Liver (tissue), 10 donors: ENCODE measurements at places on chromosomes 4 and X. TPM values are rescaled to one million over a fixed set of nuclear protein-coding genes. Genes with fewer than 3 reads are reported as not detected.

STPG2 gene
- total RNA-seq, result 0.05 TPM

DCTD gene
- 39.6 TPM for total RNA-seq

DNA sequence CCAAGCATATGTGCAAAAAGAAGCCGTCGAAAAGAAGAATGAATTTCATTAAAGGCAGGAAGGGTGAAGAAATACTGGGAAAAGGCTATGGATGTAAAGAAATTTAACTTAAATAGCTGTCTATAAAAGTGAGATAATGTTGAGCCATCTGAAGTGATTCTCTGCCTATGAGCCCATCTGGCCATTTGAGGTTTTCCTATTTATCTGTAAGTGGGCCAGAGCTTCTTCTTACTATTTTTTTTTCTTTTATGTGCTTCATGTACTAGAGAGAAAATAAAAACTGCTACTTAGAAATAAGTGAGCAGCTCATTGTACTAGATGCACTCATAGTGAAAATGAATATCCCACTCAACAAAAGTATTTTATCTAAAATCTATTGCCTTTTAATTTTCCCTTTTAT, 725.7 kb downstream of the FSTL5 start:
- no peak for DNase-seq

DNA sequence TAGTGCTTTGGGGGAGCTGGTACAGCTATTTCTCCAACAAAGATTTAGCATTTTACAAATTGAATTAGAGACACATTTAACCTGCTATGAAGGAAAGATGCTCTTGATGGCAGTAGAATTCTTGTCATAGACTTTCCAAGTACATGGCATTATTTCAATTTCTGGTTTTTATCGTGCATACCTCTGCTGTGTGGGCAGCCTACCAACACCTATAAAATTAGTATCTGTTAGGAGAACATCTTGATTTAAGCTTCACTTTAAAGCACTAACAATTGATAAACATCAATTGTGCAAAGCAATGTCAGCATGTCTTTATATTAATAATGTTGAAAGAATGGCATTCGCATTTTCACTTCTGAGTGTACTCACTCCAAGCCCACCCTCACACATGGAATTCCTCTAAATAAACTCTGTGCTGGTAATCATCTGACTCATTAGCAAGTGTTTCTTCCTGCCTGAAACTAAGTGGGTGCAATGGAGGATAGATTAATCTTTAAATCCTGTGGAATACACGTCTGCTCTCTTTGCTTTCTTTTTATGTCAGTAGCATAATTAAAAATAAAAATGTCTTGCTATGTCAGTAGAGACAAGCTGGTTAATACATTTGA, 279.8 kb upstream of the MAGEB18 start:
- no peak for DNase-seq

DNA sequence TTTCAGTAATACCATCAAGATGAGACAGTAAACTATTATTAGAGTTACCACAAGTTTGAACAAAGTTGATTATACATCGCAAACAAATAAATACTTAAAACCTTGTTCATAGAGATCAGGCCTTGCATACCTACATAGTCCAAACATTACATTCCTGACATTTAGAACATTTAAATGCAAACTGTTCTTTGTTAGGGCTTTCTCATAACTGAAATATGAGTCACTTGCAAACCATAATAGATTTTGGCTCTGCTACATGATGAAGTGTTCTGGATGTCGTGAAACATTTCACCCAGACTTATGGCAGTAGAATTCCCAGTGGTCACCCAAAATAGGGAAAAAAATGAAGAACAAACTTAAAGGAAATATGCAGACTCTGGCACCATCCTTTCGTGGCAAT, 75.0 kb downstream of the FAT4 start:
- no peak for DNase-seq

CT45A2 gene
- not detected for total RNA-seq

DNA sequence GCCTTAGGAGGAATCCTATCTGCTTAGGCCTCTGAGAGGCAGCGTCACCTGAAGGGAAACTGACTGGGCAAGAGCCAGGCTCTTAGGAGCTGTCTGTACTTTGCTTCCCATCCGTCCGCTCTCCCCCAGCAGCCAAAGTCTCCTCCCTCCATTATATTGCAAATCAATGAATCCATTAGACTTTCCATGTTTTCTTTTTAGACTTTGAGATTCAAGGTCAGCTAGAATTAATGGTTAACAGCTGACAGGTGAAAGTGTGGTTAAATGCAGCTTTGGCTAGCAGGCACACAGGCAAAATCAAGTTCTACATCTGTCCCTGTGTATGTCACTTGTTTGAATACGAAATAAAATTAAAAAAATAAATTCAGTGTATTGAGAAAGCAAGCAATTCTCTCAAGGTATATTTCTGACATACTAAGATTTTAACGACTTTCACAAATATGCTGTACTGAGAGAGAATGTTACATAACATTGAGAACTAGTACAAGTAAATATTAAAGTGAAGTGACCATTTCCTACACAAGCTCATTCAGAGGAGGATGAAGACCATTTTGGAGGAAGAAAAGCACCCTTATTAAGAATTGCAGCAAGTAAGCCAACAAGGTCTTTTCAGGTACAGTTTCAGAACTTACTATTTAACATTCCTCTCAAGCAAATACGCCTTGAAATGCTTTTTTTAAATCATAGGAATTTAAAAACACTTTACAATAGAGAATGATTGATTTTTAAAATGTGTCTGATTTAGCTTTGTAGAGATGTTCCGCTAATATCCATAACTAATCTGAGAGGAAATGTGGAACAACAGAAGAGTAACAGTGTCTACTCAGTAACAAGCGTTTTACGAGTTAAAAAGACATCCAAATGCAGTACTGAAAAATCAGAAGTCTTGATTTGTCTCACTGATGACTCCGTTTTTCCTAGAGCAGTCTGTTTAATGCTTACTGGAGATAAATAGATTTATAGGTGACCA, at the start of gene F11:
Gene F11, plus strand, starts transcription at position 507 of the 970 bp plus-strand sequence. CDS start 948 bp downstream, outside the sequence.
- DNase-seq, result no peak

SLC7A11 gene
- total RNA-seq, result 1.9 TPM

GRCh38 chr4:174702979-174703478, 126.0 kb downstream of the GLRA3 start:
- no peak for DNase-seq

CT45A6 gene
- not detected for total RNA-seq

DNA sequence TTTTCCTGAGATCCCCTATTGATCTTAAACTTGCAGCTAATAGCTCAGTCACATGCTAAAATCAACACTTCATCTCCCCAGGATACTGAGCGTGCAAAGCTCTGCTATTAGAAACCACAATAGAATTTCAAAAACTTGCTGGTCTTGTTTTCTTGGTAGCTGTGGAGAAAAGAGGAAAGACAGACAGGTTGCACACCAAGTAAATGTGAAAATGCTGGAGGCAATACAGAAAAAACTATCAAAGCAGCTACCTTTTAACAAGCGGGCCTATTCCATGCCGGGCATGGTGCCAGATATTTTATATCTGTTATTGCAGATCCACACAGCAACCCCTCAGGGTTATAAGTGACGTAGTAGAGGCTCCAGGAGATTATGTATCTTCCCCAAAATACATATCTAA, 171.9 kb downstream of the DCTD start:
- no peak for DNase-seq

DNA sequence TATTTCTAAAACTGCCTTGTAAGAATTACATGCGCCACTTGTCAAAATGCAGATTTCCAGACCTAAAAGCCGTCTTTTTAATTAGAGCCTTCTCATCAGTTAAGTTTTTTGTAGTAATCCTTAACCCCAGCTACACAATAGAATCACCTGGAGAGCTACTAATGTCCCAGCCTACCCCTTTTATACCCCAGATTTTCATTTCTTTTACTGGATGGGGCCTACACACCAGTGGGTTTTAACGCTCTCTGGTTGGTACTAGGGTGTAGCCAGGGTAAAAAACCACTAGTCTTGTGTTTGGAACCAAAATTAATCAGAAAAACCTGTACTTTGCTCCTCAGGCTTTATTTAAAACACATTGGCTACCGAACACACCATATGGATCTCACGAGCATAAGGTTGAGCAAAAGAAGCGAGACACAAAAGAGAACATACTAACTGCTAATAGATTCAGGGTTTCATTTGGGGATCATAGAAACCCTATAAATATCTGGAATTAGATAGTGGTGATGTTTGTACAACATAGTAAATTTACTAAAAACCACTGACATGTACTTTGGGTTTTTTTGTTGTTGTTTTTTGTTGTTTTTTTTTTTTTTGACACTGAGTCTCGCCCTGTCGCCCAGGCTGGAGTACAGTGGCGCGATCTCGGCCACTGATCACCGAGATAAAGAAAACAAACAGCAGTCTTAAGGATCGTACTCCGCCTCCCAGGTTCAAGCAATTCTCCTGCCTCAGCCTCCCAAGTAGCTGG, 30.6 kb downstream of the BBS12 start:
- DNase-seq, result no peak

- no peak for DNase-seq
These were observed 10.4 kb downstream of the TMSB4X start for GRCh38 chrX:12985331-12985730.

DNA sequence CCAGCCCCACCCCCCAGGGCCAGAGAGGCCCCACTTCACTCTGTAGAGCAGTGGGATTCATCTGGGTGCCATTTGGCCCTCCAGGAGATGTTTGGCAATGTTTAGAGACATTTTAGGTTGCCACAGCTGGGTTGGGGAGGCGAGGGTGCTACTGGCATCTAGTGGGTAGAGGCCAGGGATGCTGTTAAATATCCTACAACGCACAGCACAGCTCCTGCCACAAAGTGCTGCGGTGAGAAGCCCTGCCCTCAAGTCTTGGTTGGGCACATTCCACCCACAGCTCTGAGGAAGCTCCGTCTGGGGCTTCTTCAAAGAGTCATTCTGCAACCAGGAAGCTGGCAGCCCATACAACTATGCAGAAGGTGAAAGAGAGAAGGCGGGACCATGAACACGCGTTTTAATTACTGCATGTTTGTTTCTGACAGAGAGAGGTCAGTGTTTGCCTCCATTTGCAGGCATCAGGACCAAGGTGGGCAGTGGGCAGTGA, 48.1 kb upstream of the FAM9C start:
- DNase-seq, result no peak

GAGE2A gene
- total RNA-seq, result not detected

DNA sequence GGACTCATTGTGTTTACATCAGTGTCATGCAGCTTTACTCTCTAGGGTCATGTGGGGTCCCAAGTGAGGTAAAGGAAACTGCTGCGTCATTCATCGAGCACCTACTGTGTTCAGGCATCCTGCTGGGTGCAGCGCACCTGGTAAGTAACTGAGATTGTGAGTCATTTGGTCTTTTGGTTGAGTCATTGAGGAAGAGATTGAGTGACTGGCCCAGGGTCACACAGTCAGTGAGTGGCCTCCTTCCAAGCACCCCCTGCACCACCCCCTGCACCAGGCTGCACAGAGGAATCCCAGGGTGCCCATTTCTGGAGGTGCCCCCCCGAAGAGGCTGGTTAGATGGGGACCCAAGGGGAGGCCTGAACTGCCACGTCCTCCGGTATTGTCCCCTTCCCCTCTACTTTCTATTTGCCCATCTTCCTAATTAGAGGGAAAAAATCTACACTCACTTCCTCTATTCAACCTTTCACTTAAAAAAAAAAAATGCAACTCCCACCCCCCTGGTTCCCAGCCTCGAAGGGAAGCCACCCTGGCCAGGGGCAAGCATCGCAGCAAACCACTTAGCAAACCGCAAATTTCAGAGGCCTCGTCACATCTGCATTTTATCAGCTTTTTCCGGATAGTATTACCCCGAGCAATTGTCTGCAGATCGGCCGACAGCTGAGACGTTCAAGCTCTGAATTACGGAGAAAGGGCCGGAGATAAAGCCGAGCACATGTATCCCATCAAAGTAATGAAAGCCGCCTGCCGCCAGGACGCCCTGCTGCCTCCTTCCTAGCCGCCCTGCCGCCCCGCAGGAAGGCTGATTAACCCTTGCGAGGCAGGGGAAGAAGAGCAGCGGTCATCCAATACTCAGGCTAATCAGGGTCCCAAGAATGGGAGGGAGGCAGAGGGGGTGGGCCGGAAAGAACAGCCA, 96.3 kb upstream of the MSX1 start:
- no peak for DNase-seq

PCDH10 gene
- under 0.01 TPM for total RNA-seq

IL3RA gene
- total RNA-seq, result 0.33 TPM

TRIM60 gene
- not detected for total RNA-seq

DNA sequence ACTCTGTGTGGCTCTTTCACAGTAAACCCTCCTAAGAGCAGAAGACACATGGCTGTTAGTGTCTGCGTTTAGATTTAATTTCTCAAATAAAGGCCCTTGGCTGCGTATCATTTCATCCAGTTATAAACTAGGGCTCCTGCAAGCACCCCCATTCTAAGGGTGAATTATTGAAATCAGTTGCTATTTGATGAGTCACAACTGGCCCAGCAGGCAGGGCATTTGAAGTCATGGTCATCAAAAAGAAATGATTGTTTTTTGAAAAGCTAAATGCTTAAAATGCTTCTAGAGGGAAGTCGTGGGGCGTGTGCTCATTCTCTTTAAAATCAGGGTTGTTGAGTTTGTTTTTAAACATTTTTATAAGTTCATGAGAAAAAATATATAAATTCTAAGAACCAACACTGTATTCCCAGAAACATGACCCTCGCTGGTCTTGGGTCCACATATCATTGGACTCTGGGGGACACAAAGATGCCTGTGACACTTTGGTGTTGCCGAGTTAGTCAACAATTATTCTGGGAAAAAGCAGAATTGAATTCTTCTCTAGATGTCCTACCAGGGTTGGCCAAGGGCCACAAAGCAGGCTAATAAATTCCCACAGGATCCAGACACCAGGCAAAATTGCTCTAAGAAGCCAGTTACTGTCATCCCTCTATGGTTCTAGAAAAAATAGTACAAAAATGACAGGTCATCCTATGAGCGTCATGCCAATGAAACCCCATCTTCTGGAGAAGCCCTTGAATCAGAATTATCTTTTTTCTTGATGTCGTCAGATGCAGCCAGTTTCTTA, 99.5 kb upstream of the MYOZ2 start:
- no peak for DNase-seq
